ENCODE measurements at places on chromosomes 6 and 20. TPM values are rescaled to one million over a fixed set of nuclear protein-coding genes. Genes with fewer than 3 reads are reported as not detected.

The CHRNA4 gene
- total RNA-seq: 1.8 TPM

The HIVEP1 gene
- total RNA-seq: 28.2 TPM

The SALL4 gene
- total RNA-seq: 0.41 TPM

The PROKR2 gene
- not detected for total RNA-seq

The ADTRP gene
- not detected for total RNA-seq

The CYP21A2 gene
- 1.0 TPM for total RNA-seq

The AIF1 gene
- total RNA-seq: 10.9 TPM

The MYMX gene
- total RNA-seq: 9.1 TPM

The CTAGE9 gene
- total RNA-seq: not detected

Measured in tongue (tissue), 3 donors.